AG04450 (cell line): ENCODE measurements at places on chromosomes 4 and X.

GRCh38 chrX:34655501-34656455 is 1.3 kb downstream of the TMEM47 start:
- DNase-seq, result no peak

- no peak for DNase-seq
These were observed 67.6 kb upstream of the SLC7A3 start for GRCh38 chrX:70998411-70999027.

DNA sequence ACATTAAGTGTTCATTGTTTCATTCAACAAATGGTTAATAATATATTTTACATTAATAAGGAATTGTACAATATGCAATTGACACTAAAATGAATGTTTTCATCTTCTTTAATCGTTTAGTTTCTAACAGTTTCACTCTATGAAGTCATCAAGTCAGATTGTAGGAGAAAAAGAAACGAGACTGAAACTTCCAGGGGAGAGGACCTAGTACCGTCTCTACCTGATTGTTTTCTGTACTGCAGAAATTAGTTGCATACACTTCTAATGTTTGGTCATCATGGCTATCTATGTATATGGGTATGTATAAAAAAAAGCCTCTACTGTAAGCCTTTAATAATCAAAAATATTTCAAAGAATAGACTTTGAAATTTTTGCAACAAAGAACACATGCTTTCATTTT is 1350.9 kb downstream of the ARAP2 start:
- DNase-seq, result no peak

DNA sequence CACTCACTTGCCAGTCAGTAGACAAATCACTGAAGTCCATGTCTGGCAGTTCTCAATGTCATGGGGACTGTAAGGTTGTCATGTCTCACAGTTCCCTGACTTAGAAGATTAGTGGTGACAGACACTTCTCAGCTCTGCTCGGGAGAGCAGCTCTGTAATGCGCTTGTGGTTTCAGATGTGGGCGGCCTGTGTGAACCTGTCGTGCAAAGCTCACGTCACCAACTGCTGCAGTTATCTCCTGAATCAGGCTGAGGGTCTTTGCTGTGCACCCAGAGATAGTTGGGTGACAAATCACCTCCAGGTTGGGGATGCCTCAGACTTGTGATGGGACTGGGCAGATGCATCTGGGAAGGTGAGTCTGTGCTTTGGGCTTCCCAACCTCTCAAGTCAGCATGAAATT is at the start of gene IL9R:
IL9R (plus strand) TSS at position 261 of the 400 bp plus-strand sequence; CDS start at position 325, 64 bp downstream.
- DNase-seq, result no peak

GRCh38 chr4:82372517-82373485 is 990 bp downstream of the HNRNPD start:
- DNase-seq, result no peak

DNA sequence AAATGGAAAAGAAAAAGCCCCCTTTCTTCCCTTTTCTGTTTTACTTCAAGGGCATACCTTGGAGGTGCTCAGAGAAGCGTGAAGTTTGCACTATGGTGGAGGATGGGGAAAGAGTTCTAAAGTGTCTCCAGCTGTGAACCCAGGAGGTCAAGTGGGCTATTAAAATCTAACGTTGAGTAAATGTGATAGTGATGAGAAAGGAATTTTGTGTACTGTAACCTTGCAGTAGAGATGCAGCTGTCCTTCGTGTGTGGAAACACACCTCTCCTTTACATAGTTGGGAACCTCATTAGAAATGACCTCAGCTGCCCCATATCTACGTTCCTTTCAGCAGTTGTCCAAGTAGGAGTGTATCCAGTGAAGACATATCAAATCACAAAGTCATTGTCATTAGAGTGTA is 26.5 kb downstream of the ADH5 start:
- DNase-seq, result no peak
